NCI-H510A treated with DMSO at 0.1 percent for 48 hours (cell line): ENCODE measurements at places on chromosomes 16 and 17.

GRCh38 chr16:65044873-65045272 is 77.0 kb downstream of the CDH11 start:
- DNase-seq: no peak

GRCh38 chr17:9203771-9204425 is 182.6 kb downstream of the NTN1 start:
- no peak for DNase-seq

DNA sequence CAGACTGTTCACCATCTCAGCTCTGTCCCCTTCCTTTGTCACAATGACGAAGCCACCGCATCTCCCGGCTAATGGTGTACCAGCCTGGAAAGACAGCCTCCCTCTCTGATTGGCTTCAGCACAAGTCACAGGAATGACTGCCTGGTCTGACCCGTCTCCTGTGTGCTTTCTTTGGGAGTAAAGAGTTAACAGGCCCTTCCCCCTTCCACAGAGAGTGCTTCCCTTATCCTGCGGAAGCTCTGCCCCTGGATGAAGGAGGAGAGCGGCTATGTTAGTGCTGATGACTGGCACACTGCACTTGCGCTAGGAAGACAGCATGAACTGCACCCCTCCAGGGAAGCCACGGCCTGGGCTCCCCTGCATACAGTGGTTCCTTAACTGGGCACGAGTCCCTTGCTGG is 11.3 kb downstream of the USB1 start:
- no peak for DNase-seq

GRCh38 chr17:74345433-74346241 is 16.0 kb downstream of the BTBD17 start:
- DNase-seq: no peak

- no peak for DNase-seq
These were observed 16.1 kb upstream of the EXOC7 start for GRCh38 chr17:76119409-76120371.

DNA sequence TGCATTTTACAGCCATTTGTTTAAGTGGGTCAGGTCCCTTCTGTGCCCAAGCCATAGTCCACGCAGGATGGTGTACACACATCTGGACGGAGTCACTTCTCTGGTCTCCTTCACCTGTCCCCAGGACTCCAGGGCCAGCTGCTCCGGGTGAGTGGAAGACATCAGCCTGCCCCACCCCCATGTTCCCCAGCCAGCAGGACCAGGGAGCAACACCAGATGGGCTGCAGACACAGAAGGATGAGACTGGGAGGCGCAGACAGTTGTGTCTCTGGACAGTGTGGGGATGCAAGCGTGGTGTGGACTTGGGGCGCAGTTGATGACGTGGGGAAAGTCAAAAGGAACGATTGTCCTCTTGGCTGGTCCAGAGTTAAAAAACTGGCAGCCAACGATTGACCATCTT is 24.6 kb upstream of the WFDC1 start:
- no peak for DNase-seq
